ENCODE measurements at places on chromosomes 12 and 14.

DNA sequence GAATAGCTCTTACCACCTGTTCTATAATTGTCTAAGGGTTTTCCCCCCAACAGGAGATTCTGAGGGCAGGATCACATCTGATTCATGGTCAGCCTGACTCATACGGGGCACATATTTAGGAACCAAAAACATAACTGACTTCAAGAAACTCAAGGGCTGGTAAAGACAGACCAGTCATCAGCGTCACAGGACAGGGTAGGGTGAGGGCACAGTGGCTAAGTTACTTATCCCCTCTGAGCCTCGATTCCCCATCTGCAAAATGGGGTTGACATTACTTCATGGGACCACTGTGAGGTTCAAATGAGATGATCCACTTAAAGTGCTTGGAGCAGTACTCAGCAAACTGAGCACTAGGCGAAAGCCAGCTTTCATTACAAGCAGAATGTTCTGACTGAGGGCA, 606 bp downstream of the CINP start:
- DNase-seq = no peak

GRCh38 chr12:106084759-106085158, 54.0 kb downstream of the NUAK1 start:
- DNase-seq = no peak

- DNase-seq = no peak
Observed at GRCh38 chr14:68111853-68112270, 292.3 kb downstream of the RAD51B start.

DNA sequence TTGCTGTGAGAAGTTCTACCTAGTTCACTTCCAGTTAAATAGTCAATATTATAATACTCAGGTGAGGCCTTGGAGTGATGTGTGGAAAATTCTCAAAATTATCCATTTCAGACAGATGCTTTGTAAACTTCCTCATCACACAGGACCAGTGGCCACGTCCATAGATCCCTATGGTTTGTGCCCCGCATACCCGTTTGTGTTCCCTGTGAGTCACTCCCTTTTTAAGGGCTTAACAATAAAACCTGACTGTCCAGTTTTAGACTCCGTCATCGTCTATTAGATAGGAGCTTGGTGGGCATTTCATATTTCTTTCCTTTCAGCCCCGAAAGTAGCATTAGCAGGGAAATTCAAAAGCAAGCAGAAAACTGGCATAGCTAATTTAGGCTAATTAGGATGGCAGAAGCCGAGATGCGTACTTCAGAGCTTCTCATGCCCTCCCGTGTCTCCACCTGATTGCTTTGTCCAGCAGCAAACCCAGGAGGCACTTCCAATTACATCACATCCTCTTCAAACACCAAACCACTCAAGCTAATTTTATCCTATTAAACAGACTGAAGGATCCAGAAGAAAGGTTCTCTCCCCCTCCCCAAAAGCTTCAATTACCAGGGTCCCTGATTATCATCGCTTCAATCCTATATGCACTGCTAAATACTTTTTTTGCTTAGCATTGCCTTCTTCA, 186.6 kb upstream of the OTX2 start:
- no peak for DNase-seq

DNA sequence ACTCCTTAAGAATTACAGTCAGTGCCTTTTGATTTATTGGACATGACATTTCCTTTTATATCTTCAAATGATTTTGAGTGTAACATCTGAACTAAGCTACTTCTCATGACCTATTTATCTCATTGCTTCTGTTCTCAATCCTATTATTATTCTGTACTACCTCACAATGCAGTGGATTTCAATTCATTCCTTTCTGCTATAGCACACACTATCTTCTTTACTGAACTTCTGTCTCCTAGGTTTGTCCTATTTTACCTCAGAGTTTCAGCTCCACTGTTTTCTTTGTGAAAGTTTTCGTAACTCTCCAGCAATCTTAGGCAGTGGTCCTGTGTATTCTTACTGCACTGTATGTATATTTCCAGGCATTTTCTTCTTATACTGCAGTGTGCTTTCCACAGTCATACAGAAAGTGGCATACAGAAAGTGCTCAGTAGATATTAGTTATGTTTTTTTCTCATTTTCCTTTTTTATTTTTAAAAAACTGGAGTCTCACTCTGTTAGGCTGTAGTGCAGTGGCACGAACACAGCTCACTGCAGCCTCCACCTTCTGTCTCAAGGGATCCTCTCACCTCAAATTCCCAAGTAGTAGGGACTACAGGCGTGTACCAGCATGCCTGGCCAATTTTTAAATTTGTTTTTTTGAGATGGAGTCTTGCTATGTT, 368.6 kb upstream of the RGS6 start:
- no peak for DNase-seq

DNA sequence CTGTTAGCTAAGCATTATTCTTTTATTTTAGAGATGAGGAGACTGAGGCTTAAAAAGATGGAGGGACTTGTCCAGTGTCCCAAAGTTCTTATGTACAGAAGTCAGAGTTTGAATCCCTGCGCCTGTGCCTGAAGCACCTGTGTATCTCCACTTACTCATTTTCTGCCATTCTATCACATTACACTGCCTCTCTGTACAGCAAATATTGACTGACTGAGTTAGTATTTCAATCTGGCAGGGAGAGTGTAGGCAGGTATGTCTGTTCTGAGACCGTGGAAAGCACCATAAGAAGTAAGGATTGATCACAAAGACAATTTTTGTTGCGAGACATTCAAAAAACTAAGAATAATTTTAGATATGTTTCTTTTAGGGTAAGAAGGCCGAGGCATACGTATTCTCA, 162.7 kb downstream of the KITLG start:
- DNase-seq = no peak

DNA sequence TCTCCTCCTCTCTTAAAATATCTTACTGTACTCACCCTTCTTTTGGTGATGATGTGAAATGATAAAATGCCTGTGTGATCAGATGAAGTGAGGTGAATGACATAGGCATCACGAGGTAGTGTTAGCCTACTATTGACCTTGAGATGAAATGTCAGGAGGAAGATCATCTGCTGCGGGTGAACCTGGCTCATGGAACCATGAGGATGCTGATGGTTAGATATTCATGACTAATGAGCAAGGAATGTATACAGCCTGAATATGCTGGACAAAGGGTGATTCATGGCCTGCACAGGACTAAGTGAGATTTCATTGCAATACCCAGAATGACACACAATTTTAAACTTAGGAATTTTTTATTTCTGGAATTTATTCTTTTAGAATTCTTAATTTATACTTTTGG, 89.6 kb downstream of the DAAM1 start:
- DNase-seq = no peak

DNA sequence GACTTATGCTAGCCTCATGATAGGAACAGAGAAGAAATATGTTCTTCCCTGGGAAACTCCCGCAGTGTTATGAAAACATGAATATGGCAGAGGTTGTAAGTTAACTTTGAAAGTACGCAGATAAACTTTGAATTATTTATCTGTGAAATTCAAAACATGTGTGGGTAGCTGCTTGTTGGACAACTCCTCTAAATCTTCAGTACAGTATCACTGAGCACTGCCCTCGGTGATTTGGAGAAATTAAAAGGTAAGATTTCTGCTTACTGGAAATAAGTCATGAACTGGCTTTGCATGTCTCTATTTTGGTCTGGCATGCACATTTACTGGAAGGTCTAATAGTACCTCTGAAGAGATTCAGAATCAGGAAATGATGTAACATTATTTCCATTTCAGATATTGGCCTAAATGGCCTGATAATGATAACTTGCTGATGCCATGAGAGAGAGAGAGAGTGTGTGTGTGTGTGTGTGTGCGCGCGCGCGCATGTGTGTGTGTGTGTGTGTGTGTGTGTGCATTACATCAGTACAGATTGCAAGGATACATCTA, 1441.9 kb upstream of the FLRT2 start:
- no peak for DNase-seq

DNA sequence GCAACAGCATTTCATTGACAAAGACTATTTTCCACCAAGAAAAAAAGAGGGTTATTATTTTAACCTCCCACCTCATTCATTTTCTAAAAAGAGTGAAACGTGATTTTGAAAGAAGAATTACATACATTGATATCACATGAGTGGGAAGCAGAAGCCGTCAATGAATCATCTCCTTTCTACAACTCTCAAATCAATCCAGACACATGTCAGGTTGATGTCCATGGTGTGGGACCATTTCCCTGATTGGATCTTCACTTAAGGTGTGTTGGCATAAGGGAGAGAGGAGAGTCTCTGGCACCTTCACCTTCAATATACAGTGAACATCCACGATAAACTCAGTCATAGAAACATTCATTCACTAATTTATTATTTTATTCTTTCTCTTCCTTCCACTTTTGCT, 1095.1 kb downstream of the BCL11B start:
- DNase-seq = no peak

GRCh38 chr14:69505338-69506240, 21.1 kb downstream of the PLEKHD1 start:
- no peak for DNase-seq

GRCh38 chr12:11795913-11796459, 146.5 kb downstream of the ETV6 start:
- DNase-seq = no peak

- no peak for DNase-seq
Observed at GRCh38 chr12:86735072-86735471, 478.9 kb upstream of the MGAT4C start.

DNA sequence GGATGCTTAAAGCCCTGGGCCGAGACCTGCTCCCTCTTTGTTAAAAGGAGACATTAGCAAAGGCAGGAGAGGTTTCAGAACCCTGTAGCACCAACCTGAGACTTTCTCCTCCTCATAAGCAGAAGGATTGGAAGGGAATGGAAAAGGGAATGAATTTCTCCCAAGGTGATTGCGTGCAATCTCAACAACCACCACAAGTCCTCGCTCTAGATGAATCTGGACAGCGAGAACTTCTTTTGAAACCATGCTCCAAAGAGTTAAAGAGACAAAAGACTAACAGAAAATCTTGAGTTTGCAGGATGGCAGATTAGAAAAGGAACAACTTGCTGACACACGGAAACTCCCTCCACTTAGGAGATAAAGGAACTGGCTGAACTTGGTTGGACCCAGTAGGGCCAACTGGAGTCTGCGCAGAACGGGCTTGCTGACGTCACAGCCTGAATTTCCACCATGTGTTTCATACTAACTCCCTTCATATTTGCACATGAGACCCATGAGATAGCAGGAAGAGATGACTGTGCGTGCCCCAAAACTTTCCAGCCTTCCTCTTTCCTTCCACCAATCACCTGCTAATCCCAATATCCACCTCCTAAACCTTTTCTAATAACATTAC, 137.0 kb downstream of the PTPN11 start:
- no peak for DNase-seq

- DNase-seq = no peak
Observed at GRCh38 chr12:28057856-28058615, 85.5 kb upstream of the PTHLH start.

DNA sequence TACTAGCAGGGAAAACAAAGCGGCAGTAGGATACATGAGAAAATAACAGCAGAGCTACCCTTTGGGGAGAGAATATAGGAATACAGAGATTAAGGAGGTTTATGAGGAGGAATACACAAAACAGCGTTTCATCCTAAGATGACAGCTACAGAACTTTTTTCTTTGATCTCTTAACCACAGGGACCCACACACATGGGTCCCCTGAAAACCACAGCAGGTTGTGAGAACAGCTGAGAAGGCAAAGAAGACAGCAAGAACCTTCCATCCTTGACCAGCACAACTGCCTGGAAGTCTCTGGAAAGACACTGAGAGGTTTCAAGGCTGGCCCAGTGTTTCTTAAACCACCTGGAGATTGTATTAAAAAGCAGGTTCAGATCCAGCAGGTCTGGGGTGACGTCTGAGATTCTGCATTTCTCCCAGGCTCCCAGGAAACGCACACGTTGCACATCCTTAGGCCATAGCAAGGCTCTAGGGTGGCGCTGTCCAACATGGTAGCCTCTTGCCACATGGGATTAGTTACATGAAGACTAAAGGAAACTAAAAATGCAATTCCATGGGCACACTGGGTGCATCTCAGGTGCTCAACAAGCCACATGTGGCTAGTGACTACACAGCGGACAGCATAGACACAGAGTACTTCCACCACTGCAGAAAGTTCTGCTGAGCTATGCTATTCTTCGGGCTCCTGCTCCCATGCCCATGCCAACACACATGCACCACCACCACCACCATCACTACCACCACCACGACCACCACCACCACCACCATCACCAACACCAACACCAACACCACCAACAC, 92.3 kb downstream of the FOXN3 start:
- no peak for DNase-seq

GRCh38 chr14:70032447-70032846, 153.2 kb downstream of the SMOC1 start:
- DNase-seq = no peak

GRCh38 chr12:22539055-22539454, 5.3 kb downstream of the C2CD5 start:
- DNase-seq = no peak

DNA sequence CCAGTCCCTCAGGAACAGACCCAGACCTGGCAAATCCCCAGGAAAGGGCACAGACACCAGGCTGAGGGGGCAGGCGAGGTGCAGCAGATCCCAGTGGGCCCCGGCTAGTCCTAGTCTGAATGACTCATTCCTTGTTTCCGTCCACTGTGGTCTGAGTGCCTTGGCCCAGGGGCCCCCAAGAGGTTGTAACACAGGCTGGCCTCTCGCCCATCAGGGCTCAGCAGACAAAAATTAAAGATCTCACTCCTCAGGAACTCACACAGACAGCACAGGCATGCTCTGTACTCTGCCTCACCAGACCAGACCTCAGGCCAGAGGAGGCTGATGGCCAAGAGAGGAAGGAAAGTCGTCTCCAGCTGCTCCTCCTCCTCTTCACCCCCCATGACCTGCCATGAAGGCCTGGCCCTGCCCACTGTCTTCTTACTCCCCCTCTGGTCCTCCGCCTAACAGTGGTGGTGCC, 7.7 kb upstream of the LTBP2 start:
- no peak for DNase-seq

- DNase-seq = no peak
Observed at GRCh38 chr14:59271734-59272133, 83.3 kb downstream of the DAAM1 start.

GRCh38 chr14:31476131-31476866, 11.5 kb downstream of the GPR33 start:
- no peak for DNase-seq

DNA sequence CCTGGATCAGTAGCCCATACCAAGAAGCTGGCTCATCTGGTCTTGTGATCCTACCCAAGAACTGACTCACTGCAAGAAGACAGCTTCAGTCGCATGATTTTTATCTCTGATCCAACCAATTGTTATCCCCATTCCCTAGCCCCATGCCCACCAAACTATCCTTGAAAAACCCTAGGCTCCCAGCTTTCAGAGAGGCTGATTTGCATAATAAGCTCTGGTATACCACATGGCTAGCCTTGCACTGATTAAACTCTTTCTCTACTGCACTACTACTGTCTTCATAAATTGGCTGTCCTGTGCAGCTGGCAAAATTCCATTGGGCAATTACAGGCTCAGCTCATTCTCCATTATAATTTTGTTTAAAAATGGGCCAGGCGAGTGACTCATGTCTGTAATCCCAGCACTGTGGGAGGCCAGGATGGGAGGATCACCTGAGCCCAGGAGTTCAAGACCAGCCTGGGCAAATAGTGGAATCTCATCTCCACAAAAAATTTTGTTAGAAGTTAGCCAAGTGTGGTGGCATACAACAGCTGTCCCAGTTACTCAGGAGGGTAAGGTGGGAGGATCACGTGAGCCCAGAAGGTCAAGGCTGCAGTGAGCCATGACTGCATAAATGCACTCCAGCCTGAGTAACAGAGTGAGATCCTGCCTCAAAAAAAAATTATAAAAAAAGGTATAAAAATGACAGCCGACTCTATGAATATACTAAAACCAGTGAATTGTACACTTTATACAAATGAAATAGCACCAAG, 76.7 kb upstream of the EIF5 start:
- no peak for DNase-seq

GRCh38 chr12:95088379-95088778, 15.0 kb upstream of the NR2C1 start:
- DNase-seq = no peak

- DNase-seq = no peak
Observed at GRCh38 chr12:109961612-109962011, 34.6 kb downstream of the GIT2 start.
